Activated T-cell treated with anti-CD3 and anti-CD28 coated beads for 1 hour (primary cell): ENCODE measurements at places on chromosomes 5 and 9.

- no peak for DNase-seq
These were observed 538.7 kb downstream of the PDE4D start for GRCh38 chr5:59354811-59355210.

GRCh38 chr9:18036422-18037187 lies 437.3 kb upstream of the ADAMTSL1 start:
- no peak for DNase-seq

GRCh38 chr5:74684900-74685851 lies at the start of gene HEXB:
HEXB (plus strand) TSS chr5:74685233; CDS start chr5:74685261, 28 bp downstream.
- peak; percentile 78 for DNase-seq

DNA sequence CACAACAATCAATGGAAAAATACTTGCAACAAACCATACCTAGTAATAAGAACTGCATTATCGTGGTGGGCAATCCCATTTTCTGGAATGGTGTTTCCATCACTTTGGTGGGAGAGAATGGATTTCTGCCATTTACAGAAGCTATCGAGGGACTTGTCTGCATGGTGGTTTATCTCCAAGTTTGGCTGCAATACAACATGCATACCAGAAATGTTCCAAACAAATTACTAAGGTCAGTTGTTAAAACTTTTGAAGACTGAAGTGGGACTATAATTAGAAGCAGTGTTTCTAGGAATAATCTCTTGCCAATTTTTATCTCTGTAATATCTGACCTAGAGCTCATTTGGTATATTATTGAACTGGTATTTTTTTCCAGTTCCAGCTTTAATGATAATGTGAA lies 30.3 kb downstream of the ADAMTS6 start:
- DNase-seq = no peak

- no peak for DNase-seq
These were observed 38.8 kb downstream of the FABP6 start for GRCh38 chr5:160268121-160268520.

- no peak for DNase-seq
These were observed 27.1 kb downstream of the COX7C start for GRCh38 chr5:86644843-86645242.

- DNase-seq = no peak
These were observed 106.5 kb upstream of the OTULINL start for GRCh38 chr5:14475045-14475444.
